Heart left ventricle (tissue), 16 donors: ENCODE measurements at places on chromosomes 13 and 19. TPM values are rescaled to one million over a fixed set of nuclear protein-coding genes. Genes with fewer than 3 reads are reported as not detected.

BRSK1 gene
- 2.0 TPM for total RNA-seq

CABP5 gene
- total RNA-seq, result not detected

ZNF439 gene
- total RNA-seq, result 3.7 TPM

KLK3 gene
- total RNA-seq, result not detected

DNA sequence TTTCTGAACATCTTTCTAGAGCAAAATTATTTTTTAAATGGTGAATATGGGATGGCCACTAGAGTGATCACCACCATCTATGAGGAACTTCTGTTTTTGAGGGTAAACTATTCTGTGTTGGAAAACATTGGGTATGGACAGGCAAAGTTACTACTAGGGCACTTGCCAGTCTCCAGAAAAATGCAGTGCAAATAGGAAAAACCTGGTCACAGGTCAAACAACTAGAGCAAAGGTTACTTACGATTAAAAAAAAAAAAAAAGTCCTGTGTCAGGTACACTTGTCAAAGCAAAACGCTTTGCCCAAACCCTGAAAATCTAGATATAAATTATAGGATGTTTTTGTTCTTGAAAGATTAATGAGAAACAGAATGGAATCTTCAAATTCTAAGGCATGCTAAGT is 66.2 kb downstream of the SLITRK1 start:
- no peak overlapping the region for H3K27ac ChIP-seq
- no peaks in the 10 kb centered on the region for H3K36me3 ChIP-seq
- DNase-seq, result no peak
- no peak overlapping the region for H3K4me3 ChIP-seq

GRCh38 chr13:27423333-27423732 is 1.1 kb upstream of the GTF3A start:
- no peak overlapping the region for H3K27ac ChIP-seq
- H3K36me3 ChIP-seq, result peaks cover 7% of the 10 kb centered on the region
- peaks cover 18% of the 10 kb centered on the region for H3K4me1 ChIP-seq
- peak overlapping the region; percentile 79 for H3K4me3 ChIP-seq

GRCh38 chr13:75410207-75410606 is 71.8 kb downstream of the TBC1D4 start:
- H3K4me3 ChIP-seq, result no peak overlapping the region
- H3K27ac ChIP-seq, result peak overlapping the region; percentile 80
- DNase-seq, result no peak

GRCh38 chr13:111877906-111878305 is 189.0 kb upstream of the SOX1 start:
- DNase-seq, result no peak
- no peaks in the 10 kb centered on the region for H3K4me1 ChIP-seq
- no peaks in the 10 kb centered on the region for H3K36me3 ChIP-seq
- H3K27ac ChIP-seq, result no peak overlapping the region
- H3K4me3 ChIP-seq, result no peak overlapping the region

- no peaks in the 10 kb centered on the region for H3K27me3 ChIP-seq
- H3K27ac ChIP-seq, result no peak overlapping the region
- no peaks in the 10 kb centered on the region for H3K36me3 ChIP-seq
- DNase-seq, result peak; percentile 22
These were observed 98.2 kb downstream of the RBM26 start for GRCh38 chr13:79307866-79308298.
